ENCODE measurements at places on chromosomes 5 and 9.

DNA sequence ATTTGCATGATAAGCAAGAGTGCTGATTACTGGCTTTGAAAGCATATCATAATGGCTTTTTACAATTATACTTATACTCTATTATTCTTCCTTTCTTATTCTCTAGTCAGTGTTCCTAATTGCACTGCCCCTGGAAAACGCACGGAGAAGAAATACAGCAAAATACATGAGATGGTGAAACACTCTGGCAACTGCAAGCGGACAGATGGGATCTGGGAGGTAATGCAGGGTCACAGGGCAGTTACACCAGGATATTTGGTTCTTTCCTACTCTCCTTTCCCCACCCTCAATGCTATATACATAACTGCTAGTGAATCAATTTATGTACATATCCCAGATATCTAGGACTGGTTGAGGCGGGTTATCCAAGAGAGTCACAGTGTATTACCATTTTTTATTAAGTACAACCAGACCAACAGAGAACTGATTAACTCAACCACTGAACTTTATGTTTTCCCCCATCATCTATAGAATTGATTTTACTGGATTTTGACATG is 423.7 kb downstream of the ZSWIM6 start:
- no peak for DNase-seq

DNA sequence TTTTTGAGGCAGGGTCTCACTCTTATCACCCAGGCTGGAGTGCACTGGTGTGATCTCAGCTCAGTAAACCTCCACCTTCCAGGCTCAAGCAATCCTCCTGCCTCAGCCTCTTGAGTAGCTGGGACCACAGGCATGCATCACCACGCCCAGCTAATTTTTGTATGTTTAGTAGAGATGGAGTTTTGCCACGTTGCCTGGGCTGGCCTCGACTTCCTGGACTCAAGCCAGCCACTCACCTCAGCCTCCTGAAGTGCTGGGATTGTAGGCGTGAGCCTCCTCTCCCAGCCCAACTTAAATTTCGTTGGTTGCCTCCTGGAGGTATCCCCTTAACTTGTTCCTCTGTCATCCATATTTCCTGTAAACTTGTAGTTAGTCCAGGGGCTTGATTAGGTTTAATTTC is 47.2 kb downstream of the RAB24 start:
- DNase-seq = no peak

DNA sequence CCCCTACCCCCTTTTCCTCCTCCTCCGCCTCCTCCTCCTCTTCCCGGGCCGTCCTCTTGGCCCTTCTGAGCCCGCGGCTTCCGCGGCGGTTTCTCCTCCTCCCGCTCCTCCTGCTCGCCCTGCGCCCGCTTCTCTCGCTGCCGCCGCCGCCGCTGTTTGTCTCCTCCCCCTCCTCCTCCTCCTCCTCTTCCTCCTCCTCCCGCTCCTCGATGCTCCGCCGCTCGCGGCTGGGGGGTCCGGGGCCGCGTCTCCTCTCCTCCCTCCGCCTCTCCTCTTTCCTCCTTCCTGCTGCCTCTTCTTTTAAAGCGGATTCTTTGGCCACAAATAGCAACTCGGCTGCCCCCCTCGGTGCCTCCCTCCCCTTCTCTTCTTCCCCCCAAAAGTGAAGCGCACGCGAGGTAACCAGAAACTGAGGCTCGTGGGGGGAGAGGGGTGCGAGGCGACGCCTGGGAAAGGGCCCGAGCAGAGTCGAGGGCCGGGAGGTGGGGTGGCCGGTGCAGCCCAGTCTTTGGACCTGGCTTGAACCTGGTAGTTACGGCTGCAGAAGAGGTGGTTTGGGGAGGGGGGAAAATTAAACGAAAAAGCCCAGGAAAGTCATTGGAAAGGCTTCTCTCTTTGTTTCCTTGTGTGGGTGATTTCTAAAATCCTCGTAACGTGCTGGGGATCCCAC is 1058.5 kb upstream of the DMAC1 start:
- DNase-seq = no peak

DNA sequence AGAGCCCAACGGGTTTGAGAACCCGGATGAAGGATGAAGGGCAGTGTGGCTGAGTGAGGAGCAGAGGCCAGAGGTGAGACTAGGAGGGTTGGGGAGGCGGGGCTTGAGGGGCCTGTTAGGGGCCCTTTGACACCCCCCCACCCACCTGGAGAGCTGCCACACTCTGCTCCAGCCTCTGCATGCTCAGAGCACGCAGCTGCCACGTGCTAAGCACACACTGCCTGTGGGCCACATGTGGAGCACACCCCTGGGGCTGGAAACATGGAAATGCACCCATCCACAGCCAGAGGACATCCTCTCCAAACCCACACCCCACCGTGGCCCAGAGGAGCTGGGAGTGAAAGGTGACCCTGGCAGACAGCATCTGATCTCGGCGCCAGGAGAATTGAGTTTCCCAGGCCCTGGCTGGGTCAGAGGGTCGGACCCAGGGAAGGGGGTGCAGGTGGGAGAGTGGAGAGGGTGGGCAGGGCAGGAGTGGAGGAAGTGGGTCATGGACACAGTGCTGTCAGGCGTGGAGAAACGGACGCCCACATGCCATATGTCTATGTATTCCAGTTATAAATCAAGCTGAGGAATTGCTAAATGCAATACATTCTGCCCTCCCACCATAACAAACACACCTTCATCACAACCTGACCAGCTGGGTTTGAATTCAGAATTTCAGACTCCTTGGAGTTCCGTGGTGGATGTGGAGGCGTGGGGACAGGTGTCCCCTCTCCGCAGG is 5.9 kb downstream of the DNM1 start:
- no peak for DNase-seq

GRCh38 chr5:144248015-144248414 is 77.3 kb downstream of the KCTD16 start:
- DNase-seq = no peak

GRCh38 chr9:97695995-97696802 is 941 bp downstream of the XPA start:
- no peak for DNase-seq

DNA sequence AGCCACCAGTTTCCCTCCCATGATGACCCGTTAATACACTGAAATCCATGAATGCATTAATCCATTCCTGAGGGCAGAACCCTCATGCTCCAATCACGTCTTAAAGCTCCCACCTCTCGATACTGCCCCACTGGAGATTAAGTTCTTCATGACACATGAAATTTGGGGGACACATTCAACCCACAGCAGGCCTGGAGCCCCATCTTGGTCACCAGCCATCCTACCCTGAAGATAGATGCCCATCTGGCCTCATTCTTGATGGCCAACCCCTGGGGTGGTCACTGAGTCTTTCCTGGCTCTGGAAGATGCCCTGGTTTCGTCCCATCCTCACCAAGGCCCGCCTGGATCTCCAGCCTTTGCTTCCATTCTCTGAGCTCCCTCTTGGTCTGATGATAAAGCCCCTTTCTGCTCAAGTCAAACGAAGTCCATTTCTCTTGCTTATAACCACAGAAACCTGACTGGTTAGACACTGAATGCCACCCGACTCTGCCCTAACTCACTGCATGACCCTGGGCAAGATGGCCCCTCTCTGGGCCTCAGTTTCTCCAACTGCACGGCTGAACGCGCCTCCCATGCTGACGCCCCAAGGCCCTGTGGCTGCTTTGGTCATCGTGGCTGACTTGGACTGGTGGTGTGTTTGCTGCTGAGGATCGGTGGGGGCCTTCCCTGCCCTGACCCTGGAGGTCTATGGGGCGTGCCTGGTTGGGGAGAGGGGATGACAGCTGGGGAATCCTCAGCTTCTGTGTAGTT is 138.4 kb upstream of the IER5L start:
- DNase-seq = no peak

DNA sequence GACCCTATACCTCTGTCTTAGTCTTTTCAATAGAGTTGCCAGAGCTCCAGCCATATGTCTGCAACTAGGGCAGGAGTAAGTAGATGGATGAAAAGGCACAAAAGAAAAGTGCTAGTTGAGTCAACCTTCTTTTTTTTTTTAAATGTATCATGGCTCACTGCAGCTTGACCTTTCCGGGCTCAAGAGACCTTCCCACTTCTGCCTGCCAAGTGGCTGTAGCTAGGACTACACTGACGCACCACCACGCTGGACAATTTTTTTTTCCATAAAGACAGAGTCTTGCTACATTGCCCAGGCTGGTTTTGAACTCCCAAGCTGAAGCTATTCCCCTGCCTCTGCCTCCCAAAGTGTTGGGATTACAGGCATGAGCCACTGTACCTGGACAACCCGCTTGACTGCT is 27.3 kb downstream of the FOXE1 start:
- no peak for DNase-seq

DNA sequence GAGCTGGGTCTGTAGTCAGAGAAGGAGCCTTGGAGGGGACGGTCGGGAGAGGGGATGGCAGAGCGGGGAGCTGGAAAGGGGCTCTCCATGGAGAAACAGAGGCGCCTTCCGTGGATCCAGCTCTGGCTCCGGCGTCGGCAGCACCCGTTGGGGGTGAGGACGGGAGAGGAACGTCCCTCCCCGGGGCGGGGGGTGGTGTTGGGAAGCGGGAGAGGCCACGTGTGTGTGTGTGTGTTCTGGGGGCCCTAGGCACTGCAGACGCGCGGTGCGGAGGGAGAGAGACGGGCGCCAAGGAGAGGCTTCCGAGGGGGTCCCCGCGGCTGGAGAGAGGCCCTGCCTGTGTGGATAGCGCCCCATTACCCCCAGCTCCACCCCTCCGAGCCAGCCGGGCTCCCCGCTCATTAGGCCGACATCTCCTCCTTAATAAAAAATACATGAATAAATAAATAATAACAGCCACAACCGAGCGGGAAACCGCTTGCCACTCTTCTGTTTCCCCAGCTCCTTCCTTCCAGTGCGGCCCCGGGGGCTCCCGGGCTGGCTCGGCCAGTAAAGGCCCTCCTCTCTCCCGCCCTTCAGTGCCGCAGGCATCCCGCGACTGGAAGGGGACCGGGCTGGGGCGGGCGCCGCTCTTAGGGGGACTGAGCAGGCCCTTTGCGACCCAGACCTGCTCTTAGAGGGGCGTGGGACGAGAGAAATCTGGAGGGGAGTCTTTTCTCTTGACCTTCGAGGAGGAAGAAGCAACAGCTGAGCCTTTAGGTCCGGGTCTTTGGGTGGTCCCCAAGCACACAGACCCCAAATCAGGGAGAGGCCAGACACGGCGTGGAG is 71.3 kb upstream of the ARAP3 start:
- DNase-seq = no peak

GRCh38 chr9:126363847-126364671 is 37.4 kb downstream of the MVB12B start:
- no peak for DNase-seq

- DNase-seq = no peak
These were observed 24.4 kb upstream of the SYNPO start for GRCh38 chr5:150616024-150616470.

DNA sequence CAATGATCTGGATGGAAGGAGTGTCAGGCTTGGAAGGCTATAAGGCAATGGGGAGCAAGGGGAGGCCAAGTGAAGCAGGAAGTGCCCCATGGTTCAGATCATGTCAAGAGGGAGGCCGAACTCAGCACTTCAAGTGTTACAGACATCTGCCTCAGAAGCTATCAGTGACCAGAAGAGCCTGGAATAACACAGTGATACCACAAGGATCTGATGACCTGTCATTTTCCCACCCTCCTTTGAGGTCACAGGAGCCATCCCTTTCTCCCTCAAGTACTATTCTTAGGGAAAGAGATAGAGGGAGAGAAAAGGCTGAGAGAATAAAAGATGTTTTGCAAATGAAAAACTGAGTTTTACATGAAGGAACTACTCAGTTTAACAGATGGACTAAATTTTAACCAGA is 454.8 kb downstream of the CSNK1G3 start:
- DNase-seq = no peak

DNA sequence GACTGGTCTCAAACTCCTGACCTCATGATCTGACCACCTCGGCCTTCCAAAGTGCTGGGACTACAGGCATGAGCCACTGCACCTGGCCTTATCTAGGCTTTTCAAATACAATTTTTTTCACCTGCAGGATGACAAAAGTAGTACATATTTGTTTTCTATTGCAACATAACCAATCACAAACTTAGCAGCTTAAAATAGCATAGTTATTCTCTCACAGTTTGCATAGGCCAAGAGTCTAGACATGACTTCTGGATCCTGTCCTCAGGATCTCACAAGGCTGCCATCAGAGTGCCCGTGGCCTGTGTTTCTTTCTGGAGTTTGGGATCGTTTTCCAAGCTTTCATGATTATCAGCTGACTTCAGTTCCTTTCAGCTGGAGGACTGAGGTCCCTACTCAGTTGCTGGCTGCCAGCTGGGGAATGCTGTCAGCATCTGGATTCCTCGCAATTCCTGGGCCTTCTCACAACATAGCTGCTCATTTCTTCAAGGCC is 348.9 kb downstream of the ARHGEF28 start:
- no peak for DNase-seq

DNA sequence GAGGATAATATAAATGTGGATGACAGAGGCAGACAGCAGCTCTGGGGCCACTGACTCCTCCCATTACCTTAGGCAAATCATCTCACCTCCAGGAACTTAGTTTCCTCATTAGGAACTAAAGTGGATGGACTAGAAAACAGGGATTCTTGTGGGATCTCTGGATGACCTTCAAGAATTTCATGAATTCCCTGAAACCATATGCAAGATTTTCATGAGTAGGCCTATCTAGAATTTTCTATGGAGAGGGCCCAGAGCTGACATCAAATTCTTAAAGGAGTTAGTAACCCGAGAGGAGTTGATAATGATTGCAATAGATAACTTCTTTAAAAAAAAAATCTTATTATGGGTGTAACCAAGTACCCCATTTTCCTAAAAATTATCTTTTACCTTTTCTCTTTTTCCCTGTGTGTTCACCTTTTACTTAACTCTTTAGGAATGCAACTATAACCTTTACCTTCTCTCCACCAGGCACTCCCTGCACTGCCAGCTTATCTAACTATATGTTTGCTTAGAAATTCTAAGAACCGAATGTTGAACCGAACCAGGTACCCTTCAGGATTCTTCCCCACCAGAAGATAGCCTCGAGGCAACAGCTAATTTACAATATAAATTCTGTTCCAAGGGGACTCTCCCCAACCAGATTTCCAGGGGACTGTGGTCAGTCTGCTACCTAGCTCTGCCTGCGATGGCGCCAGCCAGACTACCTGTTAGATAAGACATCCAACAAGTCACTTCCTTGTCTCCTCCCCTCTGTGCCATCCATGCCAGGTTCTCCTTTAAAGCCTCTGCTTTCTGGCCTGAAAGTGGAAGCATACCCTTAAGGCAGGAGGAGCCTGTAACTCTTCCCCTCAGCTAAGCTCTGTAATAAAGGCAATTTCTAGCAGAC is 86.0 kb downstream of the GCNT4 start:
- DNase-seq = no peak

GRCh38 chr9:2356041-2356790 is 265.4 kb upstream of the VLDLR start:
- DNase-seq = no peak

- DNase-seq = no peak
These were observed 11.8 kb downstream of the OTULIN start for GRCh38 chr5:14676320-14676719.
